GM23338 (cell line): ENCODE measurements at places on chromosomes 7 and 10. TPM values are rescaled to one million over a fixed set of nuclear protein-coding genes. Genes with fewer than 3 reads are reported as not detected.

CPN1 gene
- not detected in 2 replicates for total RNA-seq

GRM3 gene
- total RNA-seq: 1.9 and 3.8 TPM in 2 replicates

BICC1 gene
- 2.1 and 2.2 TPM in 2 replicates for total RNA-seq

GRCh38 chr7:158252081-158252836, 335.4 kb downstream of the PTPRN2 start:
- no peak overlapping the region for H3K4me3 ChIP-seq
- H3K36me3 ChIP-seq: no peaks in the 10 kb centered on the region
- no peaks in the 10 kb centered on the region for H3K27me3 ChIP-seq
- no peak overlapping the region for H3K27ac ChIP-seq

DNA sequence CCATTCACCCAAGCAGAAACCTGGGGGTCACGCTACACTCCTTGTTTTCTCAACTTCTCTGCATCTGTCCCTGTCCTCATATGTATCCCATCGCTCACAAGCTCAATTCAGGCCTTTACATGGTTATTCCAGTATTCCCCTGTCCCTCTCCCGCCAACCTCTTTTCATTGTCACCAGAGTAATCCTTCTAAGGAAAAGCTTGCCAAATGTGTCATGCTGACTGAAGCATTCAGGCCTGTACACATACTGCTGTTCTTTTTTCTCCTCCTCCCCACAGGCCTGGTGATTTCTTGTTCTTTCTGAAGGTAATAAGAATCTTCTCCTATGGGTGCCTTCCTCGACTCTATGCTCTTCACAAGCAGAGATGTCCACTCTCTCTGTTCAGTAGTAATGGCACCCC, 282.2 kb downstream of the PHTF2 start:
- no peak overlapping the region for H3K27ac ChIP-seq
- H3K36me3 ChIP-seq: no peaks in the 10 kb centered on the region
- DNase-seq: no peak

- H3K4me1 ChIP-seq: no peaks in the 10 kb centered on the region
- H3K27ac ChIP-seq: no peak overlapping the region
- H3K36me3 ChIP-seq: no peaks in the 10 kb centered on the region
- DNase-seq: no peak
- no peak overlapping the region for H3K4me3 ChIP-seq
These were observed 38.0 kb downstream of the FOXI2 start for GRCh38 chr10:127774766-127775559.
